NAMALWA (cell line): ENCODE measurements at places on chromosomes 6 and 20.

DNA sequence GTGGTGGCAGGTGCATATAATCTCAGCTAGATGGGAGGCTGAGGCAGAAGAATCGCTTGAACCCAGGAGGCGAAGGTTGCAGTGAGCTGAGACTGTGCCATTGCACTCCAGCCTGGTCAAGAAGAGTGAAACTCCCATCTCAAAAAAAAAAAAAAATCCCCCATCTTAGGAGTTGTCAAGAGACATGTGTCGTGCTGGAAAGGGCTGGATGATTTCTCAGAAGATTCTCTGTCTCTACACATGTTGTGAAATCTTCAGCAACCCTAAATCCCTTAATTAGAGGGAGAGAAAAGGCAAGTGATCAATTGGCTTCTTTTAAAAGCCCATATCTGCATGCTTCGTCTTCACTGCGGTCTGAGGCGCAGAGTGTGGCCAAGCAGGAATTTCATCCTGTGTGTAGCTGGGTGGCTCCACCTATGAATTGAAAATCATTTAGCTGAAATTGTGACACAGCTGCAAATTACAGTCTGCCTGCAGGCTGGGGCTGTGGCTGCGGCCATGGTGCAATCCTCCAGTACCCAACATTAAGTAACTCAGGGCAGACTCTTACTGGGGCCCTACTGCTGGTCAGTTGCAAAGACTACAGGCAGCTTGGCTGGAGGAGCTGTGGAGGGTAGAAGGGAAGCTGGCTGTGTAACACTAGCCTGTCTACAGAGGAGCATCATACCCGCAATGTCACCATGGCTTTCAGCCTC is 3.2 kb upstream of the TGM3 start:
- no peak for DNase-seq

DNA sequence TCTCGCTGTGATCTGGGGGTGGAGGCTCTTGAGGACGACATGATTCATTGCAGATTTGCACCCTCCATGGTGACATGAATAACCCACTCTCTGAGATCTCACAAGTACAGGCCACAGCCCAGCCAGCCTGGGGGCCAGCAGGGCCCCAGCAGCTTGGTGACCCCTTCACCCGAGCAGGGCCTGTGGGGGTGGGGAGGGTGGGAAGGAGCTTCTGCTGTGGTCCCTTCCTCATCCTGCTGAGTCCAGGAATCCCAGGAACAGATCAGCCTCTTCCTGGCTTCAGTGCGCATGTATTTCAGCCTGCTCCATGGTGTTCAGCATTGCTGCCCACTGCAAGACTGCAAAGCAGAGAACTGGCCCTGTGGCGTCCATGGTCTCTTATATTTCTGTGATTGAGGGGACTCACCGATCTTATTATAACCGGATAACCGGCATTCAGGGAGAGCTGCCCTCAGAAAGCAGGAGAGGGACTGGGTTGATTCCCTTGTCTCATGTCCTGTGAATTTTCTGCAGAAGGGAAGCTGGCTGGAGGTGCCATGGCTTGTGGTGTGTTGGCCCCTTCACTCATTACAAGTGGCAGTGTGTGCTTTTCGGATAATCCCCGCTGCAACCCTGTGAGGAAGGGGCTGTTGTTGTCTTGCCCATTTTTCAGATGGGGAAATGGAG is 118.8 kb upstream of the FRMD1 start:
- DNase-seq, result no peak

DNA sequence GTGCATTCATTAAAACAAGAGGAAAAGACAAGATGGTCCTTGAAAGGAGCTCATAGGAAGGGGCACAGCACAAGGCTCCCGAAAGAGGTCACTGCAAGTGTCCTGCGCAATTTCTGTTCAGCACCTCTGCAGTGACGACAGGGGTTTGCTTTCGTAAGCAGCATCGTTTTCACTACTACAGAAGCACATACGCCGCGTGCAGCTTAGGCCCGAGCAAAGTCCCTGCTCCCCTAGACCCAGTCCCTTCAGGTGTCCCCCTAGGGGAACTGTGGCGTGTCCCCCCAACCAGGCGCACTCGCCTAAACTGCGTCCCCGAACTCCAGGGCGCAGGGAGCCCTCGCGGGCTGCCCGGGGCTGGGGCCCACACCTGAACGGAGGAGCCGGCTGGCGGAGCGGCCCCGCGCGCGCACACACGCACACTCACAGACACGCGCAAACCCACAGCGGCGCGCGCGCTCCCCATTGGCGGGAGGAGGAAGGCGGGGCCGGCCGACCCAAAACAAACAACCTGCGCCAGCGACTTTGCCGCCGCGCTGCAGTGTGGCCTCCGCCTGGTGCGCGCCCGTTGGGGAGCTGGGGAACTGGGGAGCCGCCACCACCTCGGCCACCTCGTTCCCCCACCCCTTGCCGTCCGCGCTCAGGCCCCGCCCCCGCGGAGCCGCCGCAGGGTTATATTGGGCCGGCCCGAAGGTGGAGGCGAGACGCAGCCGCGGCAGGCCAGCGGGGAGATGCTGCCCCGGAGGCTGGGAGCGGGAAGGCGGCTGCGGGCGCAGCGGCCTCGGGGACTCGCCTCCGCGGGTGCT is at the start of gene FOXQ1:
FOXQ1 (plus strand) TSS at position 699 of the 803 bp plus-strand sequence. CDS start 607 bp downstream, outside the sequence.
- no peak for DNase-seq

GRCh38 chr6:165055231-165055630 is 254.2 kb downstream of the C6orf118 start:
- DNase-seq, result no peak

- peak; percentile 65 for DNase-seq
Measured at GRCh38 chr6:133512410-133513016, 271.4 kb downstream of the EYA4 start.
